Adipose tissue (tissue), 3 donors: ENCODE measurements at places on chromosomes 11 and 22. TPM values are rescaled to one million over a fixed set of nuclear protein-coding genes. Genes with fewer than 3 reads are reported as not detected.

The GAS2 gene
- polyA plus RNA-seq: 4.7 TPM

The FXYD2 gene
- polyA plus RNA-seq: 10.3 TPM

The ELFN2 gene
- 0.03 TPM for polyA plus RNA-seq

The PDE3B gene
- polyA plus RNA-seq: 9.6 TPM

The OR2AG2 gene
- not detected for polyA plus RNA-seq

The NPTXR gene
- polyA plus RNA-seq: 2.7 TPM

The OR52I1 gene
- polyA plus RNA-seq: not detected
